ENCODE measurements at places on chromosomes 12 and 14. TPM values are rescaled to one million over a fixed set of nuclear protein-coding genes. Genes with fewer than 3 reads are reported as not detected.

The TGFB3 gene
- polyA plus RNA-seq: not detected

The KSR2 gene
- polyA plus RNA-seq: not detected

The TMEM132D gene
- not detected for polyA plus RNA-seq

The RPS6KA5 gene
- polyA plus RNA-seq: 16.6 TPM

The KCNC2 gene
- polyA plus RNA-seq: not detected

The TCTN1 gene
- polyA plus RNA-seq: 10.0 TPM

The GPR68 gene
- polyA plus RNA-seq: 22.4 TPM

The MGP gene
- not detected for polyA plus RNA-seq

The SMCO2 gene
- polyA plus RNA-seq: not detected

The LRFN5 gene
- polyA plus RNA-seq: not detected

The OLR1 gene
- polyA plus RNA-seq: not detected

The KCNH3 gene
- polyA plus RNA-seq: not detected

GRCh38 chr12:32478858-32479725 is 79.7 kb downstream of the FGD4 start:
- no peak for DNase-seq

- no peak for DNase-seq
These were observed 7.2 kb upstream of the P2RX4 start for GRCh38 chr12:121202407-121203355.

DNA sequence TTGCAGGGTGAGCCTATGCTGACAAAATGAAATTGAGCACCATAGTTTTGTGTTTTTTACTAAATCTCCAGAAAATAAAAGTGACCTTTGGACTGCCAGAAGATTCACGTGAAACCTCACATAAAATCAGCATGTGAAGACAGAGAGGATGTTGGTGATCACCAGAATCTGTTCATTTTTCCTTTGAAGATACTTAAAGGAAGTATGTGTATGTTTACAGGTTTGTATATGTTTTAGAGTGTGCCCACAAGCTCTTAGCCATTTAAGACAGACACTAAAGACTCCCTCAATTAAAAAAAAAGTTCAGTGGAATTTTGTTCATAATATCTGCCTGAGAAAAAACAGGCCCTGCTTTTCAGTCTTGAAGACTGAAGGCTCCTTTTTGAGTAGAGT is 25.9 kb downstream of the DDX47 start:
- DNase-seq: no peak

- DNase-seq: no peak
These were observed 73.7 kb downstream of the TBK1 start for GRCh38 chr12:64525461-64526160.

DNA sequence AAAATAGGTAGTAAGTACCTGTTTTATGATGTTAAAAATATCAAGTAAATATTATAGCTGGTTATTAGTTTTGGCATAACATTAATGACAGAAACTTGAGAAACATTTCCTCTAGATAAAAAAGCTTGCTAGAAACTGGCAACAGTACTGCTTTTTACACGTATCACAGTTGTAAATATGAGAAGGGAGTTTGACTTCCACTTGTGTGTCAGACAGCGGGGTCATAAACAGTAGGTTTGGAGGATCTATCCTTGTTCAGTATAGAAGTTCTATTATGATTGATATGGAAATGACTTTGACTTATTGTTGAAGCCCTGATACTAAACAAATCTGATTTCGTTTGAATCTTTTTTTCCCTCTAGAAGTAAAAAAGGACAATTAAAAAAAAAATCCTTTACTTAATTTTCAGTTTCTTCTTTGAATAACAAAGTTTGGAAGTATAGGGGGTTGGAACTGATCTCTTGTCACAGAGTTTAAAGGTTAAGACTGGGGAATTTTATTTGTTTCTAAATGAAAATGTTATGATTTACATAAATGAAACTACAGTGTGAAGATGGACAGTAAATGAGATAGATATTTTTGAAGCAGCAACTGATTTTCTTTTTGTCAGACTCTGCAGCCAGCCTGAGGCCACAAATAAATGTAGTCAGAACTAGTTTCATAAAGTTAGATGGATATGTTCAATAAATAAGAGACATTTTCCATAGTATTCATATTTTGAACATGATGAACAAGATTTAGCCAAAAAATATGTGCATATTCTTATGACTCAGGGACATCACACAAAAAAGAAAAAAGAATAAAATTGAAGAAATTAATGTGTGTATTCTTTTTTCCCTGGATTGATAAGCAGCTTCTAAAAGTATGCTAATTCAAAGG is 50.1 kb downstream of the WNK1 start:
- DNase-seq: no peak

- no peak for DNase-seq
These were observed 52.4 kb downstream of the ARL6IP4 start for GRCh38 chr12:123032736-123033391.

DNA sequence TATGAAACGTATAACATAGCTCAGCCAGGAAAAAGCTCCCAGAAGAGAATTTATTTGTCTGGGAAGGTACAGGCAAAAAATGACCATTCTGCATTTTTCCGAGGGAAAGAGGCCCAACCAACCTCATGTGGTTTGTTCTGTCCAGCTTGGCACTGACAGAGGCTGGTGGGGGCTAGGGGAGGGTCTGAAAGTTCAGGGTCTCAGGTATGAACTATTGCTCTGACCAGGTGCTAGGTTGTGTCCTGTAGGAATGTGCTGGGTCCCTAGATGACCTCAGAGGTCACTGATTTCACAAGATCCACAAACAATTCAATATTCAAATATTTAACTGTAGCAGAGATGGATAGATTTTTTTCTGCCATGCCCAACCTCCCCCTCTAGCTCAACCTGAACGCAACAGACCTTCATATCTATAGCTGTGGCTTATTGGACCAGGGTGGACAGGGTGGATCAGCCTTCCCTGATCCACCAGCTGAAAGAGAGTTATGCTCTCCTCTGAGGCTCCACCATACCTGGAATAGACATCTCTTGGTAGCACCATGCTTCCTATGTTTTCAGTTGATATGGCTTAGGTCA is 32.9 kb upstream of the IFT81 start:
- DNase-seq: no peak

- DNase-seq: no peak
These were observed 79.9 kb downstream of the NEDD1 start for GRCh38 chr12:96986883-96987523.

GRCh38 chr14:93005135-93005813 is 82.3 kb downstream of the CHGA start:
- no peak for DNase-seq

Measured in immature natural killer cell (primary cell).